Fibroblast of the aortic adventitia (primary cell): ENCODE measurements at places on chromosomes 2 and 18. TPM values are rescaled to one million over a fixed set of nuclear protein-coding genes. Genes with fewer than 3 reads are reported as not detected.

Gene SLC9A4
- total RNA-seq = not detected in 2 replicates

Gene SLC66A2
- total RNA-seq = 15.6 and 24.6 TPM in 2 replicates

Gene NEDD4L
- 15.5 and 22.2 TPM in 2 replicates for total RNA-seq

Gene ZNF521
- total RNA-seq = 35.7 and 48.6 TPM in 2 replicates

Gene CCDC141
- 1.8 and 2.7 TPM in 2 replicates for total RNA-seq

Gene NCK2
- 9.4 and 12.2 TPM in 2 replicates for total RNA-seq

DNA sequence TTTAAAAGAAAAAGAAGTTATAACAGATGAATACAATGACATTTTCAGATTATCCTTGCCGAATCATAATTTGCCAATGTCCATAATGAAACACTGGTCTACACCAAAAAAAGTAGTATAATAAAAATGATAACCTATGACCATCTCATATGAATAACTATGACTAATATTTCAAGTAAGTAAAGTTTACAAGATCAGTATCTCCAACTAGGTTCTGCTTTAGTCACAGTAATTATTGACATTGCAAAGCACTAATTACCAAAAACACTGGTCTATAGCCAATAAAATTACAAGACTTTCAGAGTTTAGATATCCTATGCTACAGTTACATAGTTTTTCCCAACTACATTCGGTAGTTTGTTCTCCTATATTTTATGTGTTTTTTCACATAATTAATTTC lies 136.7 kb downstream of the MEMO1 start:
- no peak for DNase-seq

DNA sequence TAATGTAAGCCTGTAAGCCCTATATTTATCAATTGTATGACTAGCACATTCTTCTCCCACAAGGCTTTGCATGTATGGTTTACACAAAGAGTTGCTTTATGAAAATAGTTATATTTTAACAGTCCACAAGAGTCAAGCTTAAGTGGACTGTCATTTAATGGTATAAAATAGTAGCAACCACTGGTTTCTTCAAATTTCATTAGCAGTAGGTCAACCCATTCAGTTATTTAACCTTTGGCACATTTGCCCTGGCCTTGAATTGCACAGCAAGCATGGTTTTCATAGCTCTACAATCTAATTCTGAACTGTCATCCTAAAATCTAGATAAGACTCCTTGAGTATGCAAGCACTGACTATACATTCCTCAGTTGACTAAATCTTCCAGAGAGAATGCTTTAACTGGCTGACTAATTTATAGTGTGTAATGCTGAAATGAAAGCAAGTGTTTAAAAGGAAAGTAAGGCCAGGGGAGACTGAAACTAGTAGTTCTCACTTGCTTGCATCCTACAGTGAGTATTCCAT lies 1.8 kb downstream of the DPP4 start:
- DNase-seq = peak; percentile 89

DNA sequence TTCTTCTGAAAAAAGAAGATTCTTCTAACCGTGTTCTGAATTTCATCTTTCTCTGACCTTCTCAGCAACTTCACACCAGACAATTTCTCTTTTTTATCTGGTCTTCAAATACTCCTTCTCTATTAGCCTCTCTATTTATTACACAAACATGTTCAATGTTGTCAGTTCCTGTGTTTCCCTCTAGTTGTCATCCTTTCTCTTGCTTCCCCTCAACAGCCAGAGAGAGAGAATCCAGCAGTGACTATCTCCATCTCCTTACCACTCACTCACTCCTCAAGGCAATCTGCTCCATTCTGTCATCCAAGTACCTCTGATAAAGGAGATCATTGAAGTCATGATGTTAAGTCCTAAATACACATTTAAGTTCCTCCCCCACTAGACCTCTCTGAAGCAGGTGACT lies 491.9 kb upstream of the CHAC2 start:
- no peak for DNase-seq

DNA sequence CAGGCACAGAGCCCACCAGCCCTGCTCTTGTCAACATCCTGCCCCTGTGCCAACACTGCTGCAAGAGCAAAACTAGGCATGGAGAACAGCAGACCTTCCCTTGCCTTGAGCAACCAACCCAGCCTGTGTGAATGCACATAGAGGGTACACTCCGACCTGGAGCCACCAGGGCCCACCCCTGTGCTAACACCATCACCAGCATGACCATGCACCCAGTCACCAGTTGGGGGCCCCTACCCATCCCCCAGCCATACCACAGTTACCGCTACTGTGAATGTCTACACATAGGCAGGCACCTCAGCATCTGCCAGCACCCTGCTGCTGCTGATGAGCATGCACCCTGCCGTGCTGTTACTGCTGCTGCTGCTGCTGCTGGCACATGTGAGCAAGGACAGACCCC lies 301.9 kb upstream of the ST6GAL2 start:
- DNase-seq = no peak

- no peak for DNase-seq
Measured at GRCh38 chr2:207112785-207113184, 53.0 kb downstream of the KLF7 start.

- DNase-seq = peak; percentile 5
Measured at GRCh38 chr2:151691631-151692030, 42.6 kb downstream of the NEB start.

DNA sequence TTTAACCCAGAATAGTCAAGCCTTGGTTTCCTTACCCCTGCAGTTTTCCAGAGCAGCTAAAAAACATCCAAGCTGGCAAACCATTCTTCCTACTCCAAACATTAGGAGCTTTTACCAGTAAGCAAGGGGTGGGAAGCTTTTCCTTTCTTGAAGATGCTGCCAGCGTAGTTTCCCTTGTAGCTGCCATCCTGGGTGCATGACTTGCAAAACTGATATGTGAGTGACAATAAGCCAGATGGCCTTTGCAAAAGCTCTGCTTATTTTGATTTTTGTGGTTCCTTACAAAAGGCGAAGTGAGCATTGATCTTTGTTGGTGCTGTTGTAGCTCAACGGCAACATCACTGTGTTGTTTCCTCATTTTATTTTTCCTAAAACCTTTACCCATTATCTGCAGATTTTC lies 138.8 kb downstream of the WDSUB1 start:
- no peak for DNase-seq

- DNase-seq = no peak
Measured at GRCh38 chr2:188965563-188965962, 8.6 kb upstream of the COL3A1 start.

DNA sequence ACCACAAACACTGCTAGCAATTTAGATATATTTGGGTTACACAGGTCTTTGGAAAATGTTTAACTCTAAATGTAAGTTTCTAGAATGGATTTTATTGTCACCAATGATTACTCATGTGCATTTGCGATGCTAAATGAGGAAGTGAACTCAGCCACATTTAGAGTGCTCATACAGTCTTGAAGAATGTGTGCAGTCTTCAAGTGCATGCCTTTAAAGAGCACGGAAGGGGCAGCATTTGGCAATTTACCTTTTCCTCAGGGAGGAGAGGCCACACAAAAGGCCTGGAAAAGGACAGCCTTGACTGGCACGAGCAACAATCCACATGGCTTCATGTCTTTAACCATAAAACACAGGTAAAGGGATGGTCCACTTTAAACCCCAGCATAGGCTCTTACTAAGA lies 78.5 kb upstream of the STK17B start:
- peak; percentile 50 for DNase-seq

DNA sequence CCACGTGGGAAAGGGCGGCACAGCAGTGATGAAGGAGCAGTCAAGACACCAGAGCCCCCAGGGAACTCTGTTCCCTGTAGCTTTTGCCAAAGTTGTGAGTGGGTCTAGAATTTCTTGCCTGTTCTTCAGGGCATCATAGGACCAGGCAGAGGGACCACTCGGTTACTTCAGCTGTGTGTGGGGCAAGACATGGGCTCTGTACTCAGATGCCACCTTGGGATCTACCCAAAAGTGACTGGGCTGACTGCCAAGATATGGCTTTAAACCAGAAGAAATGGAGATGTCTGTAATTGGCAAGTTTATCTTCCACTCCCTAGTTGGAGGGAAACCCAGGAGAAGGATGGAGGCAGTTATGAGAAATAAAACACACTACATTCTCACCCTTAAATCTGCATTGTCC lies 29.6 kb downstream of the KCNF1 start:
- no peak for DNase-seq

DNA sequence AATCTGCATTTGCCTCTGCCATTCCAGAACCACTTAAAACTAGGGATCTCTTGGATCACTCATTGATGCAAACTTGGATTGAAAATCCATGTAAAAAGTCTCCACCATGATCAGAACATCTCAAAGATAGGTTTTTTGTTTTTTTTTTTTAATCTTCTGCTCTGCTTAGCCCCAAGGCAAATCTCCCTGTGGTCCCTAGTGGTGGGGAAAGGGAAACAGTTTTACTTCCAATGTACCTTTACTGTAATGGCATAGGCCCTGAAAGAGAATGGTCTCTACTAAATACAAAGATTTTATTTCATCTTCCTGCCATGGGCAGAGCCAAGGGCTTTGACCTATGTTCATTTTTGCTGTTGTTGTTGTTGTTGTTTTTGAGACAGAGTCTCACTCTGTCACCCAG lies 78.4 kb downstream of the KANSL1L start:
- no peak for DNase-seq
